ENCODE measurements at places on chromosomes 4 and X. TPM values are rescaled to one million over a fixed set of nuclear protein-coding genes. Genes with fewer than 3 reads are reported as not detected.

EREG gene
- total RNA-seq: not detected

DNA sequence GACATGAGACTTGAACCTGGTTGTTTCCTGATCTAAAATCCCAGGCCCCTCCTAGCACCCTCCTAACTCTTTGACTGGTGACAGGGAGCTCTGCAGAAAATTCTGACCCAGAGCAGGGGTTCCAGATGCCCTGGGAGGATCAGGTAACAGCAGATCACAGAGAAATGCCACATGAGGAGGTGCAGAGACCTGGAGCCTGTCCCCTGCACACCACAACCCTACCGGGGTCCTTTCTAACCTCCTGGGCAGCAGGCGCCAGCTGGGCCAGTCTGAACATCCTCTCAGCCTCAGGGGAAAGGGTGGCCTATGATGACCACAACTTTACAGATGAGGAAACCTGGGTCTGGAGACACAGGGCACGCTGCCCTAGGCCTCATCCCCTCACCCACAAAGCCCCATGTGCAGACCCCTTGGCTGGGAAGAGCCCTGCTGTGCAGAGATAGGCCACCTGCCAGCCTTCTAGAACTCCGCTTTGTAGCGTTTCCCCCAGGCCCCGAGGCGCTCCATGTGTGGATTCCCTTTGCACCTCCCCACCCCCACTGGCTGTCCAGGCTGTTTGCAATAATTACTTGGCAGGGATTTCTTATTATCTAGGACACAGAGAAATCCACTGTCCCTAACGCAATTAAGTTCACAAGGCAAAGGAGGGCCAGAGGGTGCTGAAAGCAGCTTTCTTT, 36.5 kb downstream of the WDR1 start:
- no peaks in the 10 kb centered on the region for H3K27me3 ChIP-seq
- H3K4me1 ChIP-seq: no peaks in the 10 kb centered on the region
- no peak for DNase-seq
- no peak overlapping the region for H3K4me3 ChIP-seq
- no peak overlapping the region for H3K27ac ChIP-seq

DNA sequence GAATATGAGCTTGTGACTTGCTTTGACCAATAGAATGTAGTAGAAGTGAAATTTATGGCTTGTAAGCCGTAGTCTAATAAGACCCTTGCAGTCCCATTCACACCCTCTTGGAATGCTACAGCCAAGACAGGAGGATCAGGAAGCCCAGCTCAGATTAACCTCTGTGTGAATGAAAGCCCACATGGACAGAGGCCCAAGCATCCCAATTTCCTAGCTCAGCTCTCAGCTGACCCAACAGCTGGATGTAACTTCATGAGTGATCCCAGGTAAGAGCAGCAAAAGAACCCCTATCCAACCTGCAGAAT, 12.8 kb upstream of the PPM1K start:
- no peak overlapping the region for H3K27ac ChIP-seq
- no peak for DNase-seq
- H3K4me3 ChIP-seq: no peak overlapping the region
- no peaks in the 10 kb centered on the region for H3K36me3 ChIP-seq
- no peaks in the 10 kb centered on the region for H3K27me3 ChIP-seq
- no peaks in the 10 kb centered on the region for H3K4me1 ChIP-seq

- H3K27ac ChIP-seq: no peak overlapping the region
- DNase-seq: no peak
- H3K4me3 ChIP-seq: no peak overlapping the region
Observed at GRCh38 chrX:114774691-114775090, 190.8 kb downstream of the HTR2C start.

DNA sequence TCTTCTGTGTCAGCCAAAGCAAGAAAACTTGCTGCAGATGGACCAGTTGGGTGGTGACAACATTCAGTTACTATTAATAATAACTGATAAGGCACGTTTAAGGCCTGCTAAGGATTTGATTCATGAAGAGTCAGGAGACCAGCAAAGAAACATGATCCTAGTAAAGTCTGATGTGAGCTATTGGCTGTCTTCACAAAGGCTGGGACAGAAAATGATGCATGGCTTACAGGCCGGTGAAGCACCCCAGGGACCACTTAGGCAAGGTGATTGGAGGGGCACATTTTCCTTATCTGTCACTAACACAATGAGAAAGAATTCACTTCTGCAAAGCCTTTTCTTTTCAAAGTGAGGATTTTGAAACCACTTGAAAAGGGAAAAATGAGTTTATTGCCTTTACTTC, 65.4 kb upstream of the TRPC3 start:
- H3K4me3 ChIP-seq: no peak overlapping the region
- no peaks in the 10 kb centered on the region for H3K36me3 ChIP-seq
- H3K27me3 ChIP-seq: no peaks in the 10 kb centered on the region
- H3K4me1 ChIP-seq: no peaks in the 10 kb centered on the region

IL9R gene
- 5.0 TPM for total RNA-seq

CSAG2 gene
- not detected for total RNA-seq

GLOD5 gene
- not detected for total RNA-seq

GRCh38 chr4:7323461-7323871, 111.3 kb downstream of the PSAPL1 start:
- H3K4me1 ChIP-seq: peaks cover 4% of the 10 kb centered on the region
- H3K4me3 ChIP-seq: no peak overlapping the region
- H3K27me3 ChIP-seq: no peaks in the 10 kb centered on the region
- DNase-seq: no peak
- no peaks in the 10 kb centered on the region for H3K36me3 ChIP-seq

TSPYL2 gene
- 38.4 TPM for total RNA-seq

CT45A9 gene
- not detected for total RNA-seq

DCLK2 gene
- not detected for total RNA-seq

- H3K4me1 ChIP-seq: no peaks in the 10 kb centered on the region
- H3K27me3 ChIP-seq: peaks cover 5% of the 10 kb centered on the region
- no peak overlapping the region for H3K27ac ChIP-seq
- DNase-seq: no peak
- H3K4me3 ChIP-seq: no peak overlapping the region
Observed at GRCh38 chr4:6217716-6218381, 17.5 kb upstream of the JAKMIP1 start.

TASL gene
- total RNA-seq: 1.2 TPM

GRCh38 chr4:121278811-121279368, 101.9 kb downstream of the QRFPR start:
- H3K4me3 ChIP-seq: no peak overlapping the region
- H3K4me1 ChIP-seq: no peaks in the 10 kb centered on the region
- no peaks in the 10 kb centered on the region for H3K36me3 ChIP-seq
- DNase-seq: no peak
- no peaks in the 10 kb centered on the region for H3K27me3 ChIP-seq
- no peak overlapping the region for H3K27ac ChIP-seq

DNA sequence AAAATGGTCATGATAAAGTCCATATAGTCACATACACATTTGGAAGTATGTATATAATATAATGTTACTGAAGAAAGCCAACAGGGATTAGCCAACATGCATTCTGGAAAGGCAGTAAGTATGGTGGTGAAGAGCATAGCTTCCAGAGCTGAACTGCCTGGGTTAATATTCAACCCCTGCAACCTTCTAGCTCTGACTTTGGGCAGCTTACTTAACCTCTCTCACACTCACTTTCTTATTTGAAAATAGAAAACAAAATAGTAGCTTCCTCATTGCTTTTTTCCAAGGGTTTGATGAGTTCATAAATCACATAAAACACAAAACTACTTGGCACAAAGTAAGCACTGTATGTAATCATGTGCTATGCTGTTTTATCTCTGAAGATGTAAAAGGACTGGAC, 216.4 kb downstream of the CHIC2 start:
- no peak for DNase-seq
- H3K4me1 ChIP-seq: no peaks in the 10 kb centered on the region
- no peak overlapping the region for H3K27ac ChIP-seq
- no peak overlapping the region for H3K4me3 ChIP-seq
- H3K36me3 ChIP-seq: no peaks in the 10 kb centered on the region

GYG2 gene
- not detected for total RNA-seq

DNA sequence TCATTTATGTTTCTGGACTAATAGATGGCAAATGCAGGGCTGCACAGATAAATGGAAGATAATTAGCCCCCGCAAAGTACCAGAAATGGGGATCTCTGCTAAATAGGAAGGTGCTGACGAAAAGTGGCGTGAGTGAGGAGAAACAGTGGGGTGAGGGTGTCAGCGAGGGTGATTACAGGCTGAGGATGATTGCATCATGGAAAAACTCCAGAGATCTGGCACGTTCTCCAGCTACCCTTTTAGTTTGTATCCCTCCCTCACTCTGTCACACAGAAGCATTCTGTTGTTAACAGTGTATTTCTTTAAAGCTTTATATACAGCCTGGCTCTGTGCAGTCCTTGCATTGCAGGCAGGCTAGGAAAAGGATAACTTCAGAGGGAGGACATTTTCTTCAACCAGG, 309.6 kb upstream of the DDX53 start:
- H3K36me3 ChIP-seq: no peaks in the 10 kb centered on the region
- H3K4me3 ChIP-seq: no peak overlapping the region
- no peak overlapping the region for H3K27ac ChIP-seq
- DNase-seq: no peak
- no peaks in the 10 kb centered on the region for H3K27me3 ChIP-seq

DNA sequence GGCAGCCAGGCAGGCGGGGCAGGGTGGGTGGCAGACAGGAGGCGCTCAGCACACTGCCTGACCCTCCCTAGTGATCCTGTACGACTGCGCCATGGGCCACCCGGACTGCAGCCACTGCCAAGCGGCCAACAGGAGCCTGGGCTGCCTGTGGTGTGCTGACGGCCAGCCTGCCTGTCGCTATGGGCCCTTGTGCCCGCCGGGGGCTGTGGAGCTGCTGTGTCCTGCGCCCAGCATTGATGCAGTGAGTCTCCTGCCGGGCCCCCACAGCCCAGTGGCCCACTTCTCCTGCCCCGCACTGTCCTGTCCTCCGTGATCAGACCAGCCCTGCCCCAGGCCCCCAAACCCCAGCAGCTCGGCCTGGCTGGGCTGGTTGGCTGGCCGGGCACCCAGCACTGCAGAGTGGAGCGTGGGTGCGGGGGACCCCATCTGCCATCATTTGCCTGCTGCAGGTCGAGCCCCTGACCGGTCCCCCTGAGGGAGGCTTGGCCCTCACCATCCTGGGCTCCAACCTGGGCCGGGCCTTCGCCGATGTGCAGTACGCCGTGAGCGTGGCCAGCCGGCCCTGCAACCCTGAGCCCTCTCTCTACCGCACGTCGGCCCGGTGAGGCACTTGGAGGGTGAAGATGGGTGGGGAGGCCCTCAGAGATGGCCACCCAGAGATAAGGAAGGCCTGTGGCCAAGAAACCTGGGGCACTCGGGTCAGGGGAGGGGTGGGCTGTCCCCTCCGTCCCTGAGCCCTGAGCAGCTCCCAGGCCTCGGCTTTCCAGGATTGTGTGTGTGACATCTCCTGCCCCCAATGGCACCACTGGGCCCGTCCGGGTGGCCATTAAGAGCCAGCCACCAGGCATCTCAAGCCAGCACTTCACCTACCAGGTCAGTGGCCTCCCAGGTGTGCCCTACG, 7.6 kb downstream of the PLXNB3 start:
- no peak overlapping the region for H3K4me3 ChIP-seq
- no peak for DNase-seq
- no peaks in the 10 kb centered on the region for H3K27me3 ChIP-seq
- H3K36me3 ChIP-seq: no peaks in the 10 kb centered on the region

GRCh38 chr4:71230271-71231128, 108.3 kb upstream of the SLC4A4 start:
- no peaks in the 10 kb centered on the region for H3K4me1 ChIP-seq
- no peak overlapping the region for H3K4me3 ChIP-seq
- H3K27me3 ChIP-seq: no peaks in the 10 kb centered on the region
- H3K36me3 ChIP-seq: no peaks in the 10 kb centered on the region

ARAP2 gene
- total RNA-seq: 49.9 TPM

DNA sequence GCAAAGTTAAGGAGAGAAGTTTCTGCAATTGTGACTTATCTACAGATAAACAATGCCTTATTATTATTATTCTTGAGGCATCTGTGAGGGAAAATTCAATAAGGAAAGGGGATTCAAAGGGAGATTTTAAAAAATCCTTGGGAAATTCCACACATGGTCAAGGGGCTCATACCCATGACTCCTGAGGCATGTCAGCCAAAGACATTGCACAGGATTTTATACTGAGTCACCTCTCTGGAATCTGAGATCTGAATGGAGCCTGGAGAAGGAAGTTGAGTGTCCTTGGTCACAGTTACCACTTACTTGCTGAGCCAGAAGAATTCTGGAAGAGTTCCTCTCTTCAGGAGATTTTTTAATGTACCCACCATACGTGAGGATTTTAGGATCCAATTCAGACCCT, 14.4 kb upstream of the CXCL8 start:
- no peaks in the 10 kb centered on the region for H3K36me3 ChIP-seq
- H3K27me3 ChIP-seq: no peaks in the 10 kb centered on the region
- no peaks in the 10 kb centered on the region for H3K4me1 ChIP-seq
- H3K4me3 ChIP-seq: no peak overlapping the region
- no peak overlapping the region for H3K27ac ChIP-seq

SYNPO2 gene
- 0.16 TPM for total RNA-seq

DNA sequence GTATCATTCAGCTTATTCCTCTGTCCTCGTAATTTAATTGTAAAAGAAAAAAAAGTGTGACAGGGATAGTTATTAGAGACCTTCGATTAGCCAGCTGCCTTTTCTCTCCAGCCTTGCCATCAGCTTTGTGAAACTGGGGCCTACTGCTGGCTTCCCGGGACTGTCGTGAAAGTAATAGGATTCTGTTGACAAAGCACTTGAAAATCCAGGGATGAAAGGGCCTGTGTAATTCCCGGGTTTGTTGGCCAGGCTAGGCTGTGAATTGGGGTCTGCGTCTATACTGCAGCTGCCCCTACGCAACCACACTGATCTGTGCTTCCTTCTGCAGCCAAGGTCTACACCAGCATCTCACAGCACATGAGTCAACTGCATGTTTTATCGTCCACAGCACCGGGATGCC, 120.4 kb upstream of the SCML1 start:
- H3K4me3 ChIP-seq: no peak overlapping the region
- no peak for DNase-seq
- H3K27ac ChIP-seq: no peak overlapping the region
- H3K36me3 ChIP-seq: no peaks in the 10 kb centered on the region

WDR44 gene
- total RNA-seq: 12.1 TPM

GRCh38 chr4:107292979-107293378, 256.9 kb upstream of the DKK2 start:
- DNase-seq: no peak
- no peak overlapping the region for H3K27ac ChIP-seq
- no peaks in the 10 kb centered on the region for H3K27me3 ChIP-seq
- no peaks in the 10 kb centered on the region for H3K4me1 ChIP-seq
- no peak overlapping the region for H3K4me3 ChIP-seq
- no peaks in the 10 kb centered on the region for H3K36me3 ChIP-seq

GRCh38 chrX:120269373-120270035, 18.9 kb downstream of the ZBTB33 start:
- no peaks in the 10 kb centered on the region for H3K36me3 ChIP-seq
- H3K4me1 ChIP-seq: peaks cover 12% of the 10 kb centered on the region
- no peaks in the 10 kb centered on the region for H3K27me3 ChIP-seq
- no peak overlapping the region for H3K4me3 ChIP-seq
- H3K27ac ChIP-seq: no peak overlapping the region
